ENCODE measurements at places on chromosomes 3 and 15.

- DNase-seq = peak; percentile 40
These were observed 533 bp downstream of the RYK start for GRCh38 chr3:134249935-134250716.

DNA sequence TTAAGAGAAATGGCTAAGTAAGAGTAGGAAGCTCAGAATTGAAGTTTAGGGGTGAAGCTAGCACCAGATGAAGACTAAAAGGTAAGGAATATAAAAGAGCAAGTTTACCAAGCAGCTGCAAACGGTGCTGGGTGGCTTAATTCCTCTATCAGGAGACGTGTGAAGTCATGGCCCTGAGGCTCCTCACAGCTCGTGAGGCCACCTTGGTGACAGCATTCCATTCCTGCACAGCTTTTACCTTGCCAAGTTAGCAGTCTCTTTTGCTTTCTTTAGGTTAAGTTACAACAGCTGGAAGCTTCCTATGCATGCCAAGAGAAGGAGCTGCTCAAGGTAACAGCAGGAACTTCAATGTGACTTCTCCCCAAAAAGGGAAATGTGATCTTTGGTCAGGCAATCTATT lies 6.4 kb downstream of the TMCO5A start:
- DNase-seq = no peak

DNA sequence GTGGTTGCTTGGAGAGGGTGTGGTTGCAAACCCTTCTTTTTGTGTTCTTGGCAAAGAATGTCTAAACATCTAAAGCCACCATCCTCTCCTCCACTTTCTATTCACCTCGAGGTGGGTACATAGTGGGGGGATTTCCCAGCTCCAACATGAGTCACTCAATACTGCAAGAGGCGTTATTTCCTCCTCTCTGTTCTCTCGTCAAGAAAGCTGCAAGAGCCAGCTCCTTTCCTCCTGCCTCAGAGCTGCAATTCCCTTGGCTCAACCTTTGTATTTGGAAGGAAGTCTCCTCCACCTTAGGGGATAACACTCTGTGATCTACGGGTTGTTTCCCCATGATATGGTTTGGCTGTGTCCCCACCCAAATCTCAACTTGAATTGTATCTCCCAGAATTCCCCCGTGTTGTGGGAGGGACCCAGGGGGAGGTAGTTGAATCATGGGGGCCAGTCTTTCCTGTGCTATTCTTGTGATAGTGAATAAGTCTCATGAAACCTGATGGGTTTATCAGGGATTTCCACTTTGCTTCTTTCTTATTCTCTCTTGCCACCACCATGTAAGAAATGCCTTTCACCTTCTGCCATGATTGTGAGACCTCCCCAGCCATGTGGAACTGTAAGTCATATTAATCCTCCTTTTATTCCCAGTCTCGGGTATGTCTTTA lies 138.4 kb downstream of the PLCL2 start:
- DNase-seq = peak; percentile 24

DNA sequence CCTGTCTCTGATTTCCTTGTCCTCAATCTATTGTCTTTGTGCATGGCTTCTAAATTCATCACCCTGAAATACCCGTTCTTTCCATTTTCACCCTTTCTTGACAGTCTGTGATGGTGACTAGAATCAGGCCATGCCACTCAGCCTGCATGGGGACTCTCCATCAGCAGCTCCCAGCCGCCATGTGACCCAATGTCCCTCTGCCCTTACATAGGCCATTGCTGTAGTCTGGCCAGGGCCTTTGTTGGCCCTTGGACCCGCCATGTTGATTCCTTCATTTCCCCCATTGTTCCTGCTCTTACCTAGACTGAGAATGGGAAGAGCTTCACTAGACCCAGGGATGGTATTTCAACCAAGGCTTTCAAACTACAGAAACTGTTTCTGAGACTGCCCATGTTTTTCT lies 45.8 kb downstream of the SPSB4 start:
- no peak for DNase-seq

DNA sequence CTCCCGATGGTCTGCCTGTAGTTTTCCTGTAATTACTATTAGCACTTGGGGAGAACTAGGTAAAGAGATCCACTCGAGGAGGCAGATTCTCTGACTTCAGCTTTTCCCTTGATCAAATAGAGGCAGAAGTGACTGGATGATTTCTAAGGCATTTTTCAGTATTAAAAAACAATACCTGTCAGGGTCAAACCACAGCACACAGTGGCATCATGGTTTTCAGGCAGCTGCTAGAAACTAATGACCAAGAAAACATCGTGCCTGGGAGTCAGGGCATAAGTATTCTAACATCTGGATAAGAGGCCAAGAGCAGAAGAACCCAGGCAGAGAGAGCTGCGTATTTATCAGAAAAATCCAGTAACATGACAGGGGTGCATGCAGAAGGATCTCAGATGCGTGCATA lies 419.9 kb downstream of the TUSC7 start:
- DNase-seq = no peak

DNA sequence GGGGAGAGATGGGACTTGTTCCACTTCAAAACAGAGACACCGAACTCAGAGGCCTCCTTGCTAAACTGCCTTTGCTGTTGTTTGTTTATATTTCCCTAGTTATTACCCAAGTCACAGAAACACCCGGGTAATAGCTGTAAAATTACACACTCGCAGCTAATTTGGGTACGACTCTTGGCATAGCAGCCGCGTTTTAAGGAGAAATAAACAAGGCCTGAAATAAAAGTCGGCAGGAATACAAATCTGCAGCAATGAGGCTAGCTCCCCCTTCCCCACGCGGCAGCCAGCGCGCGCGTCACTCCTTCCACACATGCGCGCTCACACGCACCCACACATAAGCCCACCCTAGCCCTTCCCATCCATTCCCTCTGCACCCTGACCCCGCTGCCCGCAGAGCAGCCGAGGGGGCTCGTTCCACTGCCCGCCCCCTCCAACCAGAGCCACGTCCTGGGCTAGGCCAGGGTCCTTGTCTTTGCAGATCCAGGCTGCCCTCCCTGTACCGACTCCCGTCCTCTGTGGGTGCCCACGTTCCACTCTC lies 67.3 kb downstream of the LINGO1 start:
- DNase-seq = no peak

DNA sequence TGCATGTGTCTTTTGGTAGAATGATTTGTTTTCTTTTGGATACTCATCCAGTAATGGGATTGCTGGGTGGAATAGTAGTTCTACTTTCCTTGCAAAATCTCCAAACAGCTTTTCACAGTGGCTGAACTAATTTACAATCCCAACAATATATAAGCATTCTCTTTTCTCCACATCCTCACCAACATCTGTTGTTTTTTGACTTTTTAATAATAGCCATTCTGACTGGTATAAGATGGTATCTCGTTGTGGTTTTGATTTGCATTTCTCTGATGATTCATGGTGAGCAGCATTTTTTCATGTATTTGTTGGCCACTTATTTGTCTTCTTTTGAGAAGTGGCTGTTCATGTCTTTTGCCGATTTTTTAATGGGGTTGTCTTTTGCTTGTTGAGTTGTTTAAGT lies 55.8 kb downstream of the ST8SIA2 start:
- DNase-seq = no peak

DNA sequence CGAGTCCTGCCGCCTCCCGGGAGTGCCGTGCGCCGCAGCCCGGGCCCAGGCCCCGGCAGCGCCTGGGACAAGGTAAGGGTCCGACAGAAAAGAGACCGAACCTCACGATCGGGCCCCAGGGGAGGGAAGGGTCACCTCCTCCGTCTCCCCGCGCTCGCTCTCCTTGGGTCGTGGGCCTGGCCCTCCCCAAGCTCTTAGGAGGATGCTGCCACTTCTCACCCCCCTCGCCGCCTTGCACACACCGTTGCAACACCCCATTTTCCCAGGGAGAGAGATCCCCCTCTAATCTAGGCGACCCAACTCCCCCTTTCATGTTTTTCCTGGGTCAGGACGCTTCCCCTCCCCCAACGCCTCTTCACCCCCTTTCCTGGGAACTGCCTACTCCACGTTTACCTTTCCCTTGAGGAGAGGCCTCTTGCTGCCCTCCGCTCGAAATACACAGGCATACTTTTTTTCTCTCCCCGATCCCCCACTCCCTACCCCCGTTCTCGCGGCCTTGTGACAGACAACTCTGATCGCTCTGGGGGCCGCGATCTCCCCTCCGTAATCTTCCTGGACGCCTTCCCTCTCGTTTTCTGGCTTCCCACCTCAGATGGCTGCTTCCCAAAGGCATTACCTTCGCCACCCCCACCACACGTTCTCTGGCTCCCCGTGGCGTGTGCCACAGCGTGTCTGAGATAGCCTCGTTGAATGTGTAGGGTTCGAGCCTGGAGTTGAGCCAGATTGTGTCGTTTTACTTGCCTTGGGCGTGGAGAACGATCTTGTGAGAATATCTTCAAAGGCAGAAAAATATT lies 688 bp downstream of the SETD5 start:
- DNase-seq = peak; percentile 7

DNA sequence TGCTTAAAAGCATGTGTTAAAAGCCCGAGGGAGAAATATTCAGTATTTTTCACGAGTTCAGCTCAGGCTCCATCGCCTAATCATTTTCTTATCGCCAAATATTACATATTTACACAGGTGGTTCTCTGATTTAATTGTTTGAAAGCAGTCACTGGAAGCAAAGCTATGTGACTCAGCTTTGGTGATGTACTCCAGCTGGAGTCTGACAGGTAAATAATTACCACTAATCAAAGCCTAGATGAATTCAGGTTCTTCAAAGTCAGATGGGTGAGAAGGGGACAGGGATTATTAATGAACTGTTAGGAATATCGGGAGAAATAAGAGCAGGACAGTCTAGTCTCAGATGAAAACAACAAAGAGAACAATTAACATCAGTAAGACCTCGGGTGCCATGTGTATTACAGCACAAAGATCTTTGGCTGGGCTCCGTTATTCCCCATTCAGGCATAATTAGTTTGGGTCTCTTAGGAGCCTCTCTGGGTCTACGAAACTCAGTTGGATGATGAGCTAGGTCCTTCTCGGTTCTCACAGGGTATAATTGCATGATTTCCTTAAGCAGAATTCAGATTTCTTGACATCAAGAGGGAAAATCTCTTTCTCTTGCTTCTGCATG lies 331.7 kb upstream of the ADAMTS9 start:
- DNase-seq = no peak

- DNase-seq = no peak
These were observed 4.6 kb upstream of the CCK start for GRCh38 chr3:42270561-42270960.

- DNase-seq = no peak
These were observed 308.2 kb downstream of the VPS13C start for GRCh38 chr15:61752001-61752400.

GRCh38 chr15:74840851-74841775 lies 1.8 kb downstream of the ULK3 start:
- no peak for DNase-seq

DNA sequence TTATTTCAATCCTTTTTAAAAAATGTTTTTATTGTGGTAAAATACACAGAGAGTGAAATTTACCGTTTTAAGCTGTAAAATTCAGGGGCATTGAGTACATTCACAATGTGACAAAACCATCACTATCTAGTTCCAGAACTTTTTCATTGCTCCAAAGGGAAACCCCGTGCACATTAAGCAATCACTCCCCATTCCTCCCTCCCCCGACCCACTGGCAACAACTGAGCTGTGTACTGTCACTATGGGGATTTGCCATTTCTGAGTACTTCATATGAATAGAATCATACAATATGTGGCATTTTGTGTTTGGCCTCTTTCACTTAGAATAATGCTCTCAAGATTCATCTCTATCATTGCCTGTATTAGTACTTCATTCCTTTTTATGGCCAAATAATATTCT lies 45.5 kb upstream of the BOC start:
- no peak for DNase-seq

- no peak for DNase-seq
These were observed 235.5 kb upstream of the IGF1R start for GRCh38 chr15:98412852-98413251.

GRCh38 chr15:71752128-71752527 lies 58.2 kb upstream of the NR2E3 start:
- no peak for DNase-seq

- no peak for DNase-seq
These were observed 52.7 kb upstream of the SCAANT1 start for GRCh38 chr3:63964681-63965485.

- DNase-seq = no peak
These were observed 18.8 kb downstream of the ZWILCH start for GRCh38 chr15:66523926-66524325.

GRCh38 chr3:108489776-108490175 lies 20.6 kb downstream of the MYH15 start:
- no peak for DNase-seq

GRCh38 chr3:76369170-76369569 lies 583.8 kb upstream of the ZNF717 start:
- no peak for DNase-seq

- no peak for DNase-seq
These were observed 2.9 kb downstream of the TLR9 start for GRCh38 chr3:52222319-52223221.

GRCh38 chr3:176872771-176873209 lies 324.5 kb downstream of the TBL1XR1 start:
- peak; percentile 28 for DNase-seq

GRCh38 chr15:39685999-39686613 lies 96.5 kb downstream of the FSIP1 start:
- DNase-seq = no peak

DNA sequence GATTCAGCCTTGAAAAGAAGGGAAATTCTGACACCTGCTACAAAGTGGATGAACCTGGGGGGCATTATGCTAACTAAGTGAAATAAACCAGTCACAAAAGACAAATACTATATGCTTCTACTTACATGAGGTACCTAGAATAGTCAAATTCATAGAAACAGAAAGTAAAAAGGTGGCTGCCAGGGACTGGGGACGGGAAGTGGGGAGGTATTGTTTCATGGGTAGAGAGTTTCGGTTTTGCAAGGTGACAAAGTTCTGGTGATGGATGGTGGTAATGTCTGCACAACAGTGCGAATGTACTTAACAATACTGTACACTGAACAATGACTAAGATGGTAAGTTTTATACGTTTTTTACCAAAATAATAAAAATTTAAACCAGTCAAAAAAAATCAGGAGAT lies 4.8 kb downstream of the IDH2 start:
- peak; percentile 37 for DNase-seq

- no peak for DNase-seq
These were observed 50.2 kb downstream of the OXSM start for GRCh38 chr3:25840099-25840498.

- no peak for DNase-seq
These were observed 162.2 kb downstream of the GREM1 start for GRCh38 chr15:32879980-32880379.

DNA sequence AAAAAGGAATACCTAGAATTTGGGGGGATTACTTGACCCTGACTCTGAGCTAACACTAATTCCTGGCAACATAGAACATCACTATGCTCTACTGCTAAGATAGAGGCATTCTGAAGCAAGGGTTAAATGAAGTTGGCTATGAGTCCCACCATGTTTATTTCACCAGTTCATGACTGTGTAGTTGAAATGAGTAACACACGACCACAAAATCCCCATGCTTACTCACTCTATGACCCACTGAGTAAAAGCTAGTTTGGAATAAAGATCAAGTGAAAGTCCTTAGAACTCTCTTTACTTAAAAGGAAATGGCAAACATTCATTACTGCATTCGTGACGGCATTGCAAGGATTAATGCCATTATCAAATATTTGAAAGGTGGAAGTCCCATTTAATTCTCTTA lies 47.4 kb downstream of the MRPL46 start:
- DNase-seq = no peak

- DNase-seq = no peak
These were observed 285.4 kb downstream of the CNTN3 start for GRCh38 chr3:74329096-74329495.

Data from stimulated activated CD8-positive, alpha-beta memory T cell treated with anti-CD3 and anti-CD28 coated beads, Interleukin-4, amount 100 ng/mL, for 24 hours (primary cell).